Mesothelial cell of epicardium (in vitro differentiated cells): ENCODE measurements at places on chromosomes 12 and 14. TPM values are rescaled to one million over a fixed set of nuclear protein-coding genes. Genes with fewer than 3 reads are reported as not detected.

GRCh38 chr14:63960926-63961567, 108.2 kb downstream of the SYNE2 start:
- no peak overlapping the region for H3K4me3 ChIP-seq
- DNase-seq = no peak
- H3K27me3 ChIP-seq = no peaks in the 10 kb centered on the region
- no peak overlapping the region for H3K27ac ChIP-seq

TCTN2 gene
- 15.7 to 16.8 TPM (median 16.8 TPM) in 3 replicates for total RNA-seq

BRMS1L gene
- total RNA-seq = 15.4 to 16.5 TPM (median 15.9 TPM) in 3 replicates

TC2N gene
- 8.5 to 11.6 TPM (median 9.9 TPM) in 3 replicates for total RNA-seq

- H3K4me1 ChIP-seq = peaks cover 7% of the 10 kb centered on the region
- H3K36me3 ChIP-seq = no peaks in the 10 kb centered on the region
- no peak overlapping the region for H3K4me3 ChIP-seq
- H3K27ac ChIP-seq = no peak overlapping the region
- no peaks in the 10 kb centered on the region for H3K27me3 ChIP-seq
- DNase-seq = no peak
Measured at GRCh38 chr12:127169321-127170181, 1097.4 kb upstream of the TMEM132C start.

DNA sequence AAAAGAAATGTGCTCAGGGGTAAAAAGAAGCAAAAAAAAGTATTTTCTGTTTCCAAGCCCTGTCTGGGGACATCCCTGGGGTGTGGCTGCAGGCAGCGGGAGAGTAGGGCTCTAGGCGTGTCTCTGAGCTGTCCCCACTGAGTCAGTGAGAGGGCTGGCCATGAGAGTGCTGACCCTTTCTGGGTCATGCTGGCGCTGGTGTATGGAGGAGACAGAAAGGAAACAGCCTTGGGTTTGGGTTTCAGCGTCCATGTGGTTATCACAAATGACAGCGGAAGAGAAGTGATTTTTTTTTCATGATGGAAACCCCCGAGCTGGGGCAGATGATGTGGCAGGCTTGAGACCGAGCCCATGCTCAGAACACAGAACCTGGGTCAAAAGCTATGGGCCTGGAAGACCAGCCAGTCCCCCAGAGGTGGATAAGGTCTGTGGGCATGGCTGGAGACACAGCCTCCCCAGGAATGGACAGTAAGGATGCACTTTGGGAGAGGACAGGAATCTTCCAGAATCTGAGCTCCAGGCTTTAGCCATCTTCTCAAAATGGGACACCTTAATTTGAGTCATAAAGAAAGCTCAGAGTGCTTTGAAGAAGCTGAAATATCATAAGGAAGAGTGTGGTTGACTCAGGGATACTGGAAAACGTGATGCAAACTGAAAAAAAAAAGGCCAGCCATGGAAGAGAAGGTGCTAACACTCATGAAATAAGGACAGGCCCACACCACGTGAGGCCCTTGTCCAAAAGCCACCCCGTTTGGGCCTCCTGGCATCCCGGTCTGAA, 36.2 kb downstream of the SYNE3 start:
- no peaks in the 10 kb centered on the region for H3K4me1 ChIP-seq
- H3K27ac ChIP-seq = no peak overlapping the region
- no peak for DNase-seq
- H3K27me3 ChIP-seq = peaks cover 17% of the 10 kb centered on the region
- no peaks in the 10 kb centered on the region for H3K36me3 ChIP-seq
- no peak overlapping the region for H3K4me3 ChIP-seq
